ENCODE measurements at places on chromosomes 1 and 21.
A peak's percentile ranks its signal among the peaks of the same experiment; 100 is the strongest.

- DNase-seq: no peak
These were observed 135.5 kb downstream of the HIVEP3 start for GRCh38 chr1:41783189-41783639.

GRCh38 chr1:225896494-225896893 lies 7.5 kb upstream of the LEFTY1 start:
- DNase-seq: no peak

DNA sequence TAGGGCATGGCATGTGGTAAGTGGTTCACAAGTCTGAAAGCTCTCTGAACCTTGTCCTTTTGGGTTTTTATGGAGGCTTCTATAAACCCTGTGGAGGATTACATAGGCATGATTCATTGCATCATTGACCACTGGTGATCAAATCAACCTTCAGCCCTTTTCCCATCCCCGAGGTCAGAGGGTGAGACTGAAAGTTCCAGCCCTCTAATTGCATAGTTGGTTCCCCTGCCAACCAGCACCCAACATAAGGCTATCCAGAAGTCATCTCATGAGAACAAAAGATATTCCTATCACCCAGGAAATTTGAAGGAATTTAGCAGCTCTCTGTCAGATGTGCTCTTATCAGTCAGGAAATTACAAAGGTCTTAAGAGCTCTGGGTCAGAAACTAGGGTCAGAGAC lies 89.5 kb upstream of the ARTN start:
- no peak for DNase-seq

DNA sequence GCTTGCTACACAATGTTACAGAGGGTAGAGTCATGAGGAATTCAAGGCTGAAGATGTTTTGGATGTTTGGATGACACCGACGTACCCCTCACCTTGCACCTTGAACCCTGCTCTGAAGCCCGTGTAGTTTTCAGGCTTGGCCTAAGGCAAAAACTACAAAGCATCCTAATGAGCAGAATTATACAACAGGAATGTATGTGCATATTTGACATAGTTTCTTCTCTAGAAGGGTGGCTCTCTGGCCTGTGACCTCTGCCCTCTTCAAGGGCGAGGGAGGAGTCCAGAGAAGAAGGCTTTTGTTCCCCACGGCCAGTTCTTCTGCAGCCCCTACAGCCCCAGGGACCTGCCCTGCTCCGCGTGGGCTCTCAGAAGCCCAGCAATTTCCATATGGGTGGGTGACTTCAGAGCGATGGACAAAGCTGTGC lies 43.3 kb downstream of the L1TD1 start:
- no peak for DNase-seq

GRCh38 chr1:215076322-215076721 lies 6.2 kb upstream of the KCNK2 start:
- peak; percentile 25 for DNase-seq

DNA sequence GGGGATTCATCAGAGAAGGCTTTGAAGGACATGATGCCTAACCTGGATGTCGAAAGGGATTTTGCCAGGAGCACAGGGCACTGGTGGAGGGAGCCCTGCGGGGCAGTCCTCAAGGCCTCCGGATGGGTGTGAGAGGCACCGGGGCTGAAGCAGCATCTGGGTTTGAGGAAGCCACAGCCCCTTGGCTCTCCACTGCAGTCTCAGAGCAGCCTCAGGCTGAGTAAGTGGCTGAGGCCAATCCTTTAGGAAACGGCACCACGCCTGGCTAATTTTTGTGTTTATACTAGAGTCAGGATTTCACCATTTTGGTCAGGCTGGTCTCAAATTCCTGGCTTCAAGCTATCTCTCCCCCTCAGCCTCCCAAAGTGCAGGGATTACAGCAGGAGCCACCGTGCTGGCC lies 12.0 kb downstream of the ERVH48-1 start:
- DNase-seq: no peak

- DNase-seq: no peak
These were observed 139.2 kb downstream of the CASZ1 start for GRCh38 chr1:10657088-10657847.

Measured in HuH-7.5 (cell line).